ENCODE measurements at places on chromosomes 4 and X.
A peak's percentile ranks its signal among the peaks of the same experiment; 100 is the strongest.

DNA sequence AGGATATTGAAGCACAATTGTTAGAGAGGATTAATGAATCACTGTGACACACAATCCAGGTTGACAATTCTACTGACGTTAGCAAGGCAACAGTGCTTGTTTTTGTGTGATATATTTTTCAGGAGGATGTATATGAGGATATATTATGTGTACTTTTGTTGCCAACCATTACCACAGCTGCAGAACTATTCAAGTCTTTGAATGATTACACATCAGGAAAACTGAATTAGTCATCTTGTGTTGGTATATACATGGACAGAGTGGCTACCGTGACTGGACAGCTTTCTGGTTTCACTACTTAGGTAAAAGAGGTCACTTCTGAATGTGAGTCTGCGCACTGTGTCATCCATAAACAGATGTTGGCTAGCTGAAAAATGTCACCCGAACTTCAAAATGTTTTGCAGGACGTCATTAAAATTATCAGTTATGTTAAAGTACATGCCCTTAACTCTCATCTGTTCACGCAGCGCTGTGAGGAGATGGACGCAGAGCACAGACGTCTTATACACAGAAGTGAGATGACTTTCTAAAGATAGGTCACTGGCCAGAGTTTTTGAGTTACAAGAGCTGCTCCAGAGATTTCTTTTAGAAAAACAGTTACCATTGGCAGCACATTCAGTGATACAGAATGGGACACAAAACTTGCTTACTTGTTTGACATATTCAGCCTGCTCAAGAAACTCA lies 69.0 kb downstream of the MRPL1 start:
- DNase-seq = peak; percentile 80

DNA sequence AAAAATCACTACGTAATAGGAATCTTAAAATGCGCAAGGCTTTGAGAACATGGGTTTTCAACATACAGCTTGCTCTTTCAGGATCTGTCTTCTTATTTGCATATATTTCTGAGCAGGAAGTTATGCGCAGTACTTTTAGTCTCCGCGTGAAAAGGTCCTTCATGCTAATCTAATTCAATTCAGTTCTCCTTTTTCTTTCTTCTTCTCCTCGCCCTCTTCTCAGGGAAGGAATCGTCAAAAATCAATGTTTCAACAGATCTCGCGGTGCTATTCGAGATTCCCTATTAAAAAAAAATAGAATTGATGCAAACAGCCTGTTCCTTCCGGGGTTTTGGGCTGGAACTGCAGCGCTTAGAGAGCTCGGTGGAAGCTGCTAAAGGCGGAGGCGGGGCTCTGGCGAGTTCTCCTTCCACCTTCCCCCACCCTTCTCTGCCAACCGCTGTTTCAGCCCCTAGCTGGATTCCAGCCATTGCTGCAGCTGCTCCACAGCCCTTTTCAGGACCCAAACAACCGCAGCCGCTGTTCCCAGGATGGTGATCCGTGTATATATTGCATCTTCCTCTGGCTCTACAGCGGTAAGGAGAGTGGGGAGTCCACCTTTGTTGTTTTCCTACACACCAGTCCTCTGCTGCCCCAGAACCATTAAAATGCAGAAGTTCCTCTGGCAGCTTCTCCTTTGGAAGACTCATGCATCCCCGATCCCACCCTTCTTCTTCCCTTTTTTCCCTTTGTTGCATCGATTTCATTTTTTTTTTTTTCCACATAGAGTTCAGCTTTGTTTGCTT lies at the start of the genes HMGN5 and SH3BGRL:
Gene HMGN5, minus strand, starts transcription at position 243 of the 785 bp plus-strand sequence. CDS start 80,364 bp downstream, outside the sequence.
Gene SH3BGRL, plus strand, starts transcription at position 432 of the 785 bp plus-strand sequence. Its CDS starts 99 bp downstream, at position 531.
- DNase-seq = peak; percentile 93

- no peak for DNase-seq
Measured at GRCh38 chr4:123083646-123084045, 161.2 kb upstream of the NUDT6 start.

DNA sequence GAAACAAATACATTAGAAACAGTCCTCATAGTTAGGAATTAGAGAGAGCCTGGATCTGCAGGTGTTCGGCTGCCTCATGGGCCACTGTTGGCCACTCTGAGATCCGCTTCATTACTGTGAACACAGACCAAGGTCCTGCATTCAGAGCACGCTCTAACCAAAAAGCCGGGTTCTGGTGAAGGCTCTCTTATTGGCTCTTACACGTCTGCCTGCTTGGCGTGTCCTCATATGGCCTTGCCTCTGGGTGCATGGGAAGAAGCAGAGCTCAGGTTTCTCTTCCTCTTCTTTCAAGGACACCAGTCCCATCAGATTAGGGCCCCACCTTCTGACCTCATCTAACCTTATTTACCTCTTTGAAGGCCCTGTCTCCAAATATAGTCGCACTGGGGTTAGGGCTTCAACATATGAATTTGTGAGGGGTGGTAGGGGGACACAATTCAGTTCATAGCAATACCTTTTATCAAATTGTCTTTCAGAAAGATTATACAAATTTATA lies 37.1 kb upstream of the ELF2 start:
- DNase-seq = no peak

DNA sequence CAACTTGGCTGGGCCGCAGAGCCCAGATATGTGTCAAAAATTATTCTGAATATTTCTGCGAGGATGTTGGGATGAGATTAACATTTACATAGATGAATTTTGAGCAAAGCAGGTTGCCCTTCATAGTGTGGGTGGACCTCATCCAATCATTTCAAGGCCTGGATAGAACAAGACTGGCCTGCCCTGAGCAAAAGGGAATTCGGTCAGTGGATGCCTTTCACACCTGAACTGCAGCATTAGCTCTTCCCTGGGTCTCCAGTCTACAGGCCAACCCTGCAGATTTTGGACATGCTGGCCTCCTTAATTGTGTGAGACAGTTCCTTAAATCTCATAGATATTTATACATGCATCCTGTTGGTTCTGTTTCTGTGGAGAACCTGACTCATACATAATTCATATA lies 32.4 kb upstream of the SLC10A4 start:
- no peak for DNase-seq

DNA sequence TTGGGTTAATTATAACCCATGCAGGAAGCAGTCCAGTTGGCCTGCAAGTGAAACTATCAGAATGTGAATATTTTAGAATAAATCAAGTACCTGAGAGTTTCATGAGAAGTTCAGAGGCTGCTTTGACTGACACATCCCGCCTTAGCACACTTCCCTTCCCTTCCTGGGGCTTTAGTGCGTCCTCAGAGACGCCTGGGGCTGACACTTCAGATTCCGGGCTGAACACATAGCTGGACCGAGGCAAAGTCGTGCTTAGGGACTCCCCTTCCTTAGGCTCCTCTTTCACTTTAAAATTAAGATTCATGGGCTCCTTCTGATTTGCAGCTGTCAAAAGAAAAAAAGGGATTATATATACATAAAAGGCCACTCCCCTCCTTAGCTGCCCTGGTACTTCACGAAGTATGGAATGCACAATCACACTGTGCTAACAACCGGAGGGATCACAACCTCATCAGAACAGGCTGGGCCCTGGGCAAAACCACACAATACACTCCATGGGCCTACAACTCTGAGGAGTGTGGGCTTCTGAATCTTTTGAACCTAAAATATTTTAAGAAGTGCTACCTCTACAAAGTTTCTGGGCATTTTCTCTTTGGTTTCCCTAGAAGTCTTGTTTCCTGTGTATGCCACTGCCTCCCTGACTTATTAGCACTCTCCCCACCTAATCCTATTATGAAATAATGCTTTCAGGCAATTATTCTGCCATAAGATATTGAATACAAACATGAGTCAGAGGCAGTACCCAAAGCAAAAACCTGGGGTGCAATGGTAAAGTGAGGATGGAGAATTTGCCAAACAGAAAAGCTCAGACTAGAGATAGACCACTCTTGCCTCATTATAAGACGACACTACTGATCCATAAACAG lies 68.2 kb downstream of the ZNF827 start:
- DNase-seq = no peak

- DNase-seq = no peak
Measured at GRCh38 chr4:66923081-66923865, 622.0 kb downstream of the CENPC start.
